ENCODE measurements at places on chromosomes 1 and 21.

DNA sequence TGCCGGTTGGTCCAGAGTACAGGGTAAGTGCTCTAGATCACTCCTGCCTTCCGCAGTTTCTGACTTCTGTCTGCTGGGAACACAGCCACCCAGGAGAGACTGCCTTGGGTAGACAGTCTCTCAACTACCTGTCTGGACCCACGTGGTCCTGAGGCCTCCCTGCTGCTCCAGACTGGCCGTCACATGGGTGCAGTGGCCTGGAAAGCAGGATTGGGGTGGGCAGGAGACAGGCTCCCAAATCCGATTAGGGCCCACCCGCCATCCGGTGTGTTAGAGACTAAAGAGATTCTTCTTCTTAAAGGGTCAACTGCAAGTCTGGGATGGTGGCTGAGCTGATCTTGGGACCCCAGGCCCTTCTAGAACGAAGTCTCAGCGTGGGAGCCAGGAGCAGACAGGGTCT lies 105.5 kb downstream of the EBNA1BP2 start:
- DNase-seq: no peak

- no peak for DNase-seq
Measured at GRCh38 chr1:84271441-84272151, 29.9 kb upstream of the SAMD13 start.

DNA sequence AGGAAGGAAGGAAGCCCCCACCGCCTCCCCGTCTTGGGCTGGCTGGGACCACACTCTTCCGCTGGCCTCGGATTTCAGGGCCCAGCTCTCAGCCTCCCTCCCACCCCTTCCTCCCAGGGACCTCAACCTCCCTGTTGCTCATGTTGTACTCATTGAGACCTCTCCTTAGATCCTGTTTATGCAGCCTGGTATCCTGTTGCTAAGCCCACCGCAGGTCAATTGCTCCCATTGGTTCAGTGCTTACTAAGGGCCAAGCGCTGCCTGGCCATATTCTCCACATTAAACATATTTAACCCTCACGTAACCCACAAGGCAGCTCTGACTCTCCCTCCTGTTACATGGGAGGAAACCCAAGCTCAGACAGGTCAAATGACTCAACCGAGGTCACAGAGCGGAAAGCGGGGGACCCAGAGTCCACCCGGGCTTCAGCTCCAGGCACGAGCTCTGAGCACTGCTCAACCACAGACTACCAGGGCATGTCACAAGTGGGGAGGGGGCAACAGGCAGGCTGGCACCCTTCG lies 23.2 kb upstream of the H6PD start:
- no peak for DNase-seq

- peak; percentile 98 for DNase-seq
Measured at GRCh38 chr1:160081261-160081936, at the start of gene KCNJ9. KCNJ9 (plus strand) TSS chr1:160081538; CDS start chr1:160084031, 2,493 bp downstream.

DNA sequence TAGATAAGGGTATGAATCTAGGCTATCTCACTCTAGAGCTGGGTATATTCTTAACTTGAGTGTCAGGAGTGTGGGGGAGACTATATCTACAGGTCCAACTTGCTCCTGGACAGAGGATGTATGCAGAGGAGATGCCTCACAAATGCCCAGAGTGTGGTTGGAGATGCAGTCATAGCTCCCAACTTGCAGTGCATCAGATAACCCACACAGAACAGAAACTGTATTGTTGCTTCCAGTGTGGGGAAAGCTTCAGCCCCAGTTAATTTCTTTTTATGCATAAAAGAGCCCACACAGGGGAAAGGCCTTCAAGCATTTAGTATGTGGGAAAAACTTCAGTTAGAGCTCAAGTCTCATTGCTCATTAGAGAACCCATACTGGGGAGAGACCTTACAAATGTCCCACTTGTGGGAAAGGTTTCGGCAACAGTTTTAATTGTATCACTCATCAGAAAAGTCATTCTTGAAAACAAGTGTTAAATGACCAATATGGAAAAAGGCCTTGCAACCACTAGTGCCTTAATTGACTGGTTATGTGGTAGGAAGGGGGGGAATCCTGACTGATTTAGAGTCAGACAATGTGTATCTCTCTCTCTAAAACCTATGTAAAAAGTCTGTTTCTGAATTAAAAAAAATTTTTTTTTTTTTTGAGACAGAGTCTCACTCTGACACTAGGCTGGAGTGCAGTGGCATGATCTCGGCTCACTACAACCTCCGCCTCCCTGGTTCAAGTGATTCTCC lies 67.9 kb downstream of the EBNA1BP2 start:
- no peak for DNase-seq

DNA sequence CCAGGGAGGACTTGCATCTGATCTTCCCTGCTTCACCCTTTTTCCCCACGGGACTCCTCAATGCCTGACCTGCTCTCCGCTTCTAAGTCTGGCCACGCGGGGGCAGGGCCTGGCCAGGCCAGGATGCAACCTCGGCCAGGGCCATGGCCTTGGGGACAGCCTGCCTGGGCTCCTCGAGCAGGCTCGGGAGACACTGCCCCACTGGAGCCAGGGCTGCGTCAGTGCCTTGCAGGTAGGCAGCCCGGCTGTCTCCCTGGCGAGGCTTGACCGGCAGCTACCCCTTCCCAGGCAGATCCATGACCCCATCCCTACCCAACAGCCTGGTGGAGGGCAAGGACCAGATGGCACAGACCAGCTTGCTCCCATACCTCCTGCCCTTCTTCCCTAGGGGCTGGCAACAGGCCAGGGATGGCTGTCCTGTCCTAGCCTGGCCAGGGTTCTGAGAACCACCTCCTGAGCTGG lies 2.7 kb upstream of the PRDM16 start:
- DNase-seq: no peak

GRCh38 chr1:151847867-151848596 lies 5.5 kb downstream of the THEM5 start:
- no peak for DNase-seq

DNA sequence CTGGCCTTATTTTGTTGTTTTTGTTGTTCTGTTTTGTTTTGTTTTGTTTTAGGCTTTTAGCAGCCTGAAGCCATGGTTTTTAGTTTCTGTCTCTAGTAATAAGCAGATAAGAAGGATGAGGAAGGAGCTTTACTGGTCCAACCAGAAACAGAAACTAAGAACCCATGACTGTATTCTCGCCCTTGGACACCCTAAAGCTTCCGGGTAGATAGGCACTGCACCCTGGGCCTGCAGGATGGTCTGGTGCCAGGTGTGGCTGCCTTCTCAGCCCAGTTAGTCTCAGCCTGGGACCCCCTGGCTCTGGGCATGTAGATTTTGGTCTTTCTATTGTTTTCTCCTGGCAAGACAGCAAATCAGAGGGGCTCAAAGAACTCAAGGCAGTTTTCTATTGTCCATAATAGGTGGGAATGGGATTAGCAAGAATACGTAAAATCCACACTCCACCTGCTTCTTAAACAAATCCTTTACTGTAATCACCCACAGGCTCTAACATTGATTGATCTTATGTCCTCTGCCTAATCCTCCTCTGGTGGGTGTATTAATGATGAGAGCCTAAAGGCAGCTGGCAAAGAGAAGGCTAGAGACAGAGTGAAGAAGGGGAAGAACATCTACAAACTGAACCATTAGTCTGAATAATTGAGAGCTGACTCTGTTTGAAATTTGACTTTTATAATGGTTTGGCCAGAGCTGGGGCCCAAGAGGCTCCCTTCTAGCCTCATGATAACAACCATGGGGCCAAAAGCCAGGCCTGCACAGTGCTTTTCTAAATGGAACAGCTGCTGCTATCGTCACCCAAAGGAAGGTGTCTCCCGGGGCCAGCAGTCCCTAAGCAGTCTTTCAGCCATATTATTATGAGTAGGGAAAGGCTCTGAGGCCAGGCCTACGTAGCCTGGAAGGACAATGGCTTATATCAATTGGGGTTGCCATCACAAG lies 106.8 kb upstream of the ATP1A1 start:
- DNase-seq: no peak

GRCh38 chr1:32122151-32122550 lies 14.3 kb downstream of the KPNA6 start:
- no peak for DNase-seq

DNA sequence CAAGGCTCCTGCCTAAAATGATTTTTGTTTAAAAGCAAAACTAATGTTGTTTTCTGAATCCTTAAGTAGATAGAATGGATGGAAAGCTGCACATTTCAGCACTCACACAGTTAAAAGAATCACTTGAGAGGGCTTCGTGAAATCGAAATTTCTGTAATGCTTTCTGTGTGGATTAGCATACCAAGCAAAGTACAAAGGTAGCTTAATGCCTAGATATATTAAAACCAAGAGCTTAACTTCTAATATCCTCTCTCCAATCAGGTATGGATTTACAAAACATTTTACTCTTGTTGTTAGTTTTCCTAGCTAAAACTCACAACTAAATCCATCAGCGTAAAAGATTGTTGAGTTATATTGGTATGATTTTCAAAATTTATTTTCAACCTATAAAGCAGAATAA lies 378.8 kb upstream of the PRMT6 start:
- DNase-seq: no peak

Measured in cerebellar nuclear complex (tissue), 1 donor.